GM04504 (cell line): ENCODE measurements at places on chromosomes 2 and 18.
A peak's percentile ranks its signal among the peaks of the same experiment; 100 is the strongest.

- DNase-seq: peak; percentile 53
These were observed 32.3 kb upstream of the COL6A3 start for GRCh38 chr2:237446338-237446665.

DNA sequence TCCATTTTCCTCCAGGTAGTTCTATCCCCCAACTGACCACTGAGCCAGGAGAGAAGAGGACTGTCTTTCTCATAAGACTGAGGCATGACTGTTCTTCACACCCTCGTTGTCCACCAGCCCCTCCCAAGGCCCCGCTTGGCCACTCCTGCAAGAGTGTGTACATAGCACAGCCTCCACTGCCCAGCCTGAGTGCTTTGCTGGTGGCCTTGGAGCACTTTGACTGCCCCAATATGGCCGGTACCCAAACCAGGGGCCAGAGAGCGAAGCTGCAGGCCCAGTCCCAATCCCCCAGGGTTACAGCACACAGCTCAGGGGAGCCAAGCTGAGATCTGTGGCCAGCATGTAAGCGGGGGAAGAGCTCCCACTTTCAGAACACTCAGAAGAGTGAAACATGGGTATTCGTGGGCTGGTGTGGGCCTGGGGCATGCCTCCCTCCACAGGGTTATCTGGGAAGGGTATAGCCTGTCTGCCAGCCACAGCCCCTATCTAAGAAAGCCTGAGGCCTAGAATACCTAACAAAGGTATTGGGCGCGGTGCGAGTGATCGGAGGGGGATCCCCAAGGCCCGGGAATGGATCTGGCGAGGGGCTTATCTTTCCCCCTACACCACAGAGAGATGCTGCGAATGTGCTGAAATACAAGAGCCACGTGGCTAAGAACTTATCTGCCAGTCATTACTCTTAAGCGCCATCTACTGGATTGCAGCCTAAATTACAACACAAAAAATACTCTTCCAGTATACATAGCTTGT is 163.8 kb downstream of the WDPCP start:
- DNase-seq: no peak

GRCh38 chr2:25437881-25438662 is 96.3 kb upstream of the DNMT3A start:
- DNase-seq: no peak

GRCh38 chr2:28681606-28682005 is 70.0 kb upstream of the PPP1CB start:
- no peak for DNase-seq

GRCh38 chr2:62184512-62185230 is 11.2 kb upstream of the B3GNT2 start:
- DNase-seq: no peak

GRCh38 chr2:217924346-217924901 is 78.4 kb downstream of the TNS1 start:
- no peak for DNase-seq
